ENCODE measurements at places on chromosomes 5 and 9.

DNA sequence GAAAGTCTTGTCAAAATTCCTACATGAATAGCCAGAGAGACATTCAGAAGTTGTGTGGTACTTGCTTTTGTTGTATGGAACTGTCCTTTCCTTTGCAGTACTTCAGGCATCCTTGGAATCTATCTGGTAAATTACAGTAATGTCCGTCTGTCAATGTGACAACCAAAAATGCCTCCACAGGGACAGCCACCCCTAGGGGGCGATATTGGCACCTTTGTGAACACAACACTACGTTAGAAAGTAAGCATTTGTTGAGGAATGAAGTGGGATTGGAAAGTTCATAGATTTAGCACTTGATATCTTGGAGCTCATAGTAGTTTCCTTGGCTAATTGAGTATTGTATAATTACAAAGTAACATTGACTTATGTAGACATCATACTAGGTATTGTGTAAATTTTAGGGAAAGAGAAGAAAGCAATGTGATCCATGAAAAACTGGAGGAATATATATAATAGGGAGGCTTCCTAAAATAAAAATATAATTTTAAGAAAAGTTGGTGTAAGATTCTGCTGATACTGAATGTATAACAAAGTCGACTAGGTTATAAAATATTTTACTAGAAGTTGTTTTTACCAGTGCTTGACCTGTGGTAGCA, 32.7 kb downstream of the TMEFF1 start:
- peak; percentile 60 for DNase-seq

DNA sequence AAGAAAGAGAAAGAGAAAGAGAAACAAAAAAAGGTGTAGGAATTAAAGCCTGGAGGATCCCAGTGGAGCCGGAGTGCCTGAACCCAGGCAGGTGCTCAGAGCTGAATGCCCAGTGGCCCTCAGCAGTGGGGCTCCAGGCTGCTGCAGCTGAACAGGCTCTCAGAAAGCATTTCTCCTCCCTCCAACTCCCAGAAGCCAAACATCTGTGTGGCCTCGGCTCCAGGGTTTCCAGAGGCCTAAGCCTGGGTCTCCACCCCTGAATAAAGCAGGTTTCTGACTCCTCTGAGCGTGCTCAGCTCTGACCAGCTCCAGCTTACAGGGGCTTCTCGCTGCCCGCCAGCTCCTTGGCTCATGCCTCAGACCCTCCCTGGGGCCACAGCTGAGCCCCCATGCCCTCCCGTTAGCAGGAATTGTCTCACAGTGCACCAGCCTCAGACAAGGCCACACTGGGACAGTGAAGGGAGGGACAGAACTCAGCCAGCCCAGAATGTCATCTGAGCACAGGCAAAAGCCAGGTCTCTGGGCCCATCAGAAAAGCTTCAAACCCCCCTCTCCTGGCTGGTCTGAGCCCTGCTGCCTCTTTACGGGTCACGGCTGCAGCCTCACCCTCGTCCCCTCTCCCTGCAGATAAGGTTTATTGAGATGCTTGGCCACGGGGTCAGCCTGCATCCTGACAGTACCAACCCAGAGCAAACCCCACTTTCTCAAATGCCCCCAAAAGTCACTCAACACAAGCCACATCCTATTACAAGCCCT, 114.4 kb upstream of the PPP1R26 start:
- DNase-seq: no peak

DNA sequence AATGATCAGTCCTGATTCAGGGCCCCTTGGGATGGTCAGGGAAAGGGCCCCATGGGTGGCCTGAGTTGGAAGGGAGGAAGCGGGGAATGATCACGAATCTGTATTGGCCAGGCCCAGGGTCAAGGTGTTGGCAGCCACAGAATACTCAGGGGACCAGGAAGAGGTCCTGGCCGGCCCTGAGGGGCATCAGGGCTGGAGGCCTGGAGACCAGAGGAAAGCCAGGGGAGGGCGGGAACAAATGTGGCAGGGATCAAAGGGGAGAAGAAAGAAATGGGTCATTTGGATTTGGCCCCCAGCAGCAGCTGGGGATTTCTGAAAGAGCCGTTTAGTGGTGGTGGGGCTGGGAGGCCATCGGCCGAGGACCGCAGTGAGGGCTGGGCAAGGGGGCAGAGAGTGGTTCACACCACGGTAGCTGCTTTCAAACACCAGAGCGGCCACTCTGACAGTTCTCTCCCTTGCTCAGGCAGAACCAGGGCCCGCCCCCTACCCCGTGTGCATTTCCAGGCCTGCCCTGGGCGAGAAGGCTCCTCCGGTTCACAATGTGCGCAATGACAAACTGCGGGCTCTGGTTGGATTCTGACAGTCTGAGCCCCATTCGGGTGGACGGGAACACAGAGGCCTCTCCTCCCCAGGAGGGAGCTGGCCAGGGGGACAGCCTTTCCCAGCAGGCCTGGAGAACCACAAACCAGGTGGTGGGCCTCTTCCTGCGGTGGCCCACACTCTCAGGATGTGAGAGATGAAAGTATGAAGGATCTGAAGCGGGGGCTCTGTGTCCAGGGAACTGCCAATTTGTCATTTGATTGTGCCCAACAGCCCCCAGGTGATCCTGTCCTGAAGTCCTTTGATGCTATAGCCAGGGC, 220.3 kb upstream of the IER5L start:
- DNase-seq: no peak

DNA sequence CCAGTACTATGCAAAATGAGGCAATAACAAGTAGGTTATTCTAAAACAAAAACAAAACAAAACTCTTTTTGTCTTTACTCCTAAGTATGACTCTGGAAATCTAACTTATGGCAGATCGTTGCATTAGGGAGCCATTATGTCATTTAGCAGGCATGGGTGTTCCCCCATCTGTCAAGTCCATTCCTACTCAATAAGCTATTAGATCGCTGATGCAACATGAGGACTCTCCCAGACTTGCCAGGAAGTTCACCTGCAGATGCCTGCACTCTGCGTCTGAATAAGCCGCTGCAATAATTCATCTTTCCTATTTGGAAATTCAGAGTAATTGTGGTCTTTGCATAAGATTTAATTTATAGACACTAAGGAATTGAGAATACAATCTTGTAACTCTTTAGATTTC, 585.0 kb downstream of the KIF4B start:
- DNase-seq: no peak

- no peak for DNase-seq
These were observed 6.5 kb downstream of the CDO1 start for GRCh38 chr5:115809946-115810345.

GRCh38 chr5:108386345-108387061, 4.6 kb upstream of the FBXL17 start:
- DNase-seq: peak; percentile 43

- peak; percentile 9 for DNase-seq
These were observed 384.6 kb upstream of the CD180 start for GRCh38 chr5:67581203-67581602.

GRCh38 chr9:77772646-77773045, 124.5 kb upstream of the GNA14 start:
- no peak for DNase-seq

DNA sequence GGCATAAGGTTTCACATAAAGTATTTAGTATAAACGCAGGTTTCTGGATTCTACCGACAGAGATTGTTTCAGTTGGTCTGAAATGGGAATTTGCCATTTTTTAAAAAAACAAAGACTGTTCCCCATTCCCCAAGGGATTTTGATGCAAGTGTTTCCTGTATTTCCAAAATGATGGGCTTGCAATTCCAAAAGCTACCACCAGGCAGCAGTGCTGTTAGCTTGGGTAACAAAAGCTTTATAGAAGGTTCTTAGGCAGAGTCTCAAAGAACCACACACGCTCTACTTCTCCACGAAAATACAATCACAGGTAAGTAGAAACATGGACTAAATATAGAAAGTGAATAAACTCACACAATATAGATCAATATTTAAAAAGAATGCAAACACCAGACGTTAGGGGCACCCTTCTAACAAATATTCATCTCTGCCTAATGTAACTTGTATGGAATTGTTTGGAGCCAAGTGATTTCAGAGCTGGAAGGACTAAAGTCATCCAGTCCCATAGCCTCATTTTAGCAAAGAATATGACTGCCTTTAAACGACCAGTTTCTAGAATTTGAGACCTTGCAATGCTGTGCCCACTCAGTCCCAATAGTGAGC, 154.3 kb downstream of the SPOCK1 start:
- peak; percentile 70 for DNase-seq

- DNase-seq: peak; percentile 71
These were observed 27.9 kb upstream of the GOLM1 start for GRCh38 chr9:86126998-86127972.

GRCh38 chr5:83921666-83922193, 201.1 kb upstream of the HAPLN1 start:
- no peak for DNase-seq

GRCh38 chr5:176535101-176535663, 2.0 kb downstream of the RNF44 start:
- peak; percentile 35 for DNase-seq

GRCh38 chr5:112417931-112418658, 982 bp downstream of the EPB41L4A start:
- DNase-seq: peak; percentile 6

DNA sequence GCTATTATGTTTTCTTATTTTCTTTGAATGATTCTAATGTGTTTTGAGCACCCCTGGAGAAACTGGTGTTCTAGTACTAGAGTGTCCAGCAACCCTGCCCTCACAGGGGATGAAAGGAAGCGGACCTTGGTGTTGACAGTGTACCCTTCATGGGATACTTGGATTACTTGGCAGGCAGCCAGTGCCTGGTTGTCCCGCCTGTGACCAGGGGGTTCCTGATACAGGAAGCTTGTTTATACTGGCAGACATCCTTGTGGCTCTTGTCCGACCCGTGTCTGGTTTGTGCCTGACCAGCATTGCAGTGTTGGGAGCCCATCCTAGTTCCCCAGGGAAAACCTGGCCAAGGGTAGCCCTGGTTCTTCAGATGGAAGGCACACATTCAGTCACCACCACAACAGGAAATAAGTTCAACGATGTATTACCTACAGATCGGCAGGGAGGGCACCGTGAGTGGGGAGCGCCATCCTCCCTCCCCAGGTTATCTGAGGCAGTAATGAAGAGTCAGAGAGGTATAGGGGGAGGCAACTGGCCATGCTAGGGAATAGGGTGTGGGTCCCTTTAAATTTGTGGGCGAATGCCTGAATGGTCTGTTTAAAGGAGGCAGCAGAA, 47.3 kb downstream of the CACNA1B start:
- DNase-seq: no peak

- no peak for DNase-seq
These were observed 127.0 kb upstream of the GDNF start for GRCh38 chr5:37966871-37967270.

DNA sequence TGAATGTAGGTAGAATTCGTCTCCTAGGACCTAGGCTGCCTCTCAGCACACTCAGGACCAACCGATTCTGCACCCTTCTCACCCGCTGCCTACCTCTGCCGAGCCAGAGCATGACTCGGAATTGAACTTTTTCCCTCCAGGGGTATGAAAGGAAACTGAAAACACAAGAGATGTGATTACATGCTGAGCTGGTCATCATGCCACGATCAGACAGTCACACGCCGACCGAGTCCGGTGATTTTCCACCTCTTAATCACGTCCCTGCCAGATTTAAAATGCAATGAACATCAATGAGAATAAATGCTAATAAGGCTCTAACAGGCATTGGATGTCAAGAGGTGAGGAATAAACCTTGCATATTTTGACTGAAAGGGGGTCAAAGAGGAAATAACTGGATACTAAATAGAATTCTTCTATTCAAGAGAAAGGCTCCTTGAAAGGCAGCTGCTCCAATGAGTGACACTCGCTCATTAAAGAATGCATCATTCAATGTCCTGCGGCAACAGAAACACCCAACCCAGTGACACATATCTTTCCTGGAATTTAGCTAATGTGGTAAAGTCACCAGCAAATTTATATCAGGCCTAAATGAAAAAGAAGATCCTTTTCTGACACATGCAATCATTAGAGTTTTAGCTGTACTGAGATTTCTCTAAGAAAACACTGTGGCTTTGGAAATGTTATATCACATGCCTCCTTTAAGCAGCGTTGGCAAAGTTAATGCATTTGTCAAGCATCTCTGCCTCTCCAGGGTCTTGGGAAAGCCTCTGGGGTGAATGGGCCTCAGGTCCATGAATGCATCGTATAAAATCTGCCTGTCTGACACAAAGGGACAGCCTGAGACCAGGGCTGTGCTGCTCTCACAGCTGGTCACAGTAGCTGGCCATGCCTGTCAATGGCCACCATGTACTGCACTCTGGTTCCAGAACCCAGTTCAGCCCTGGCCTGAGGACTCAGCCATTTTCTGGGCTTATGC, 128.7 kb downstream of the SPOCK1 start:
- peak; percentile 95 for DNase-seq

- no peak for DNase-seq
These were observed 184.9 kb downstream of the FANCC start for GRCh38 chr9:95132366-95133324.

GRCh38 chr5:75367401-75367800, 30.4 kb downstream of the HMGCR start:
- DNase-seq: peak; percentile 64

DNA sequence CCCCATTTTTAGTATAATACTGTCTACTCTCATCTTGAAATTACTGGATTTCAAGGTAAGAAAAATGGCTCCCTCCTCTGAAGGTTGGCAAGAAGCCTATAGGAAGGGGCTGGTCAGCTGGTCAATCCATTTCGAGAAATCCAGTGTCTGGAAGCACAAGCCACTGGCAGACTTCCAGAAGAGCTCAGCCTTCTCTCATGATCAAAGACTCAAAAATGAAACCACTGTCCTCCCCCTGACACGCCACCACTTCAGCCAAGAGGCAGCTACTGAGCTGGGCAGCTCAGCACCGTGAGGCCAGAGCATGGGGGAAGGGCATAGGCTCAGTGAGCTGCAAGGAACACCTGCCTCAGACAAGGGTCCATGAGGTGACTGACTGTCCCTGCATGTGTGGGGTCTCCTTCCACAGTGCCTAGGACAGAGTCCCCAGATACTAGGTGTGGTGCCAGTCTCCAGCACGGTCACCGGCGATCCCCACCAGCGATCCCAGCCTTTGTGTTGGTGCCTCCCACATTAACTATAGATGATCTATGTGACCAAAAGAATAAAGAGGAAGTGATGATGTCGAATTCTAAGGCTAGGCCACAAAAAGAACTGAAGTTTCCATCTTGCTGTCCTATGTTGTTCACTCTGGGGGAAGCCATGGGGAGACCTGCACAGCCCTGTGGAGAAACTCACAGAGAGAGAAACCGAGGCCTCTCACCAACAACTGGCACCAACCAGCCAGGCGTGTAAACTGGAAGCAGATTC, 100.1 kb upstream of the LRRTM2 start:
- peak; percentile 85 for DNase-seq

DNA sequence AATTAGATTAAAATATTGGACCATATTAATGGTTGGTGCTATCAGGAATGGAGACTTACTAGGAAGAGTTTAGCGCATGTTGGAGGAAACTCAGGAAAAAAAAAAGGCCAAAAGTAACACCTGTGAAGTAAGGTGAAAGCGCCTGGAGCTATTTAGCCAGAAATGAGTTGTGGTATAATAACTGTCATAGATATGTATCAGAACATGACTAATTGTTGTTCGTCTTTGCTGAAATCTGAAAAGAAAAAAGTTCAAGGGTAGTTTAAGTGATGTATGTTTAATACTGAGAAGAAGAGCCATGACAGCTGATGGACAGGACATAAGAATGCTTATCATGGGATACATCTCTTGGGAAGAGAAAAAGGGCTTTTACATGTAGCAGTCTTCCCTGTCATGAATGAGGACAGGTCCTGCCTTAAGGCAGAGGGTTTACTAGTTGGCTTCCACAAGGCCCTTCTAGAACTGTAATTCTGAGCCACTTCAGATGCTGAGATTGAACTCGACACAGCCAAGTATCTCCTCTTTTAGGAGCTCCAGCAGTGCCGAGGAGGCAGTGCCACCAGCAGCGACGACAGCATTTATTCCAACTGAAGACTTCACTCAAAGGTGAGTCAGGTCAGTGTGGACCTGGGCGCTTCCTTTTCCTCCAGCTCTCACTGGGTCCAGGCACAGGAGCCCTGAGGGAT, 940 bp upstream of the CAMK4 start:
- no peak for DNase-seq
